ENCODE measurements at places on chromosomes 2 and 18.

- DNase-seq = no peak
Observed at GRCh38 chr2:205465791-205466190, 216.5 kb upstream of the NRP2 start.

- no peak for DNase-seq
Observed at GRCh38 chr2:143994961-143995360, 525.0 kb downstream of the ZEB2 start.

- no peak for DNase-seq
Observed at GRCh38 chr2:113206251-113206650, 32.5 kb downstream of the PSD4 start.

DNA sequence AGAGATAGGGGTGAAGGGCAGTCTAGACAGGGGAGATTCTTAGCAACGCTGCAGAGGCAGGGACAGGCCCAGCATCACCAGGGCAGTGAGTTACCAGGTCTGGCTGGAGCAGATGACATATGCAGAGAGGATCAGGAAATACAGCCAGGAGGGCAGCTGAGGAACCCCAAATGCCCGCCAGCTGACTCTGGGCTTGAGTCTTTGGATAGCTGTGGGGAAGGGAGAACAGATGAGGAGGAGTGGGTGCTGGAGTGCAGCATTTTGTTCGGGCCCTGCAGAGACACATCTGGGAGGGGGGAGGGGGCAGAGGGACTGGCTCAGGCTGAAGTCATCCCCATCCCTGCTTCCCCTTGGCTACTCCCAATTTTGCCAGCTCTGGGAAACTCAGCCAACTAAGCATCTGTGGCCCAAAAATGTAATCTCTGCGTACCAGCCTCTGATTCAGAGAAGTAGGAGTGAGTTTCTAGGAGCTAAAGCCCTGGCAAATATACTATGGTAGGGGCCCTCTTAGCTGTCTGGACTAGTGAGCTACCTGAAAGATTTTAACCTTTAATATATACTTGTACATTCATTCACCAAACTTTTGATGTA, 214.5 kb downstream of the ZBTB7C start:
- no peak for DNase-seq

DNA sequence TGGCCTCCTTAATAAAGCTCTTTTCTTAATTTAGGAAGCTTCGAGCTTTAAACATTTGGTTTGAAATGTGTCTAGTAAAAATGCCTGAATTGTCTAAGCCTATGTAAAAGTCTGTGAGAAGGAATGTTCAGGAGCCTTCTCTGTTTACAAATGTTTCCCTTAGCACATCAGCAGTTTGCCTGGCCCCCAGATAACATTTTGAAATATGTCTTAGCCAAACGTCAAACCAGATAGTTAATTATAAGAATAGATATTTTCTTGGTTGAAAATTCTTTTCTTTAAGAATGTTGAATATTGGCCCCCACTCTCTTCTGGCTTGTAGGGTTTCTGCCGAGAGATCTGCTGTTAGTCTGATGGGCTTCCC, 498.6 kb downstream of the CCDC85A start:
- DNase-seq = no peak

DNA sequence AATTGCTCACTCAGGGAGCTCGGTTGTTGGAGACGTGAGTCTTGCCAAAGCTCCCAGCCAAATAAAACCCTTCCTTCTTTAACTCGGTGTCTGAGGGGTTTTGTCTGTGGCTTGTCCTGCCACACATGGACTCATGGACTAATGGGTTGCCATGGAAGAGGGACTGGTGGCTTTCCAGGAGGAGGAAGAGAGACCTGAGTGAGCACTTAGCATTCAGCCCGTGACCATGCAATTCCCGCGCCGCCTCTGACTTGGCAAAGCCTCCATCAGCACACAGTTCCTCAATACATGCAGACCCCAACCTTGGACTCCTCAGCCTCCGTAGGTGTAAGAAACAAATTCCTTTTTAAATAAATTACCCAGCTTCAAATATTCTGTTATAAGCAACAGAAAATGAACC, 57.3 kb upstream of the TMEM18 start:
- DNase-seq = no peak

DNA sequence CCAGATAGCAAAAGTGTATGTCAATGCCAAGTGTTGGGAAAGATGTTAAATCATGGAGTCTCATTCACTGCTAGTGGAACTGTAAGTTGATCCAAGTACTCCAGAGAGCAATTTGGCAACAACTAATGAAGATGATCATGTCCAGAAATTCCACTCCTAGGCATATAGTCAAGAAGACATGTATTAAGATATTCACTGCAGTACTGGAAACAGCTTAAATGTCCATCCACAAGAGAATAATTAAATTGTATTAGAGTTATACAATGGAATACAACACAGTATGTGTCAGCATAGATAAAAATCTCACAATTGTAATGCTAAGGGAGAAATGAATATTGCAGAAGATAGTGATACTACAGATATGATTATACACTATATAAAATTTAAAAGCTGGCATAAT, 15.2 kb upstream of the LBH start:
- DNase-seq = no peak
